ENCODE measurements at places on chromosomes 4 and X.

DNA sequence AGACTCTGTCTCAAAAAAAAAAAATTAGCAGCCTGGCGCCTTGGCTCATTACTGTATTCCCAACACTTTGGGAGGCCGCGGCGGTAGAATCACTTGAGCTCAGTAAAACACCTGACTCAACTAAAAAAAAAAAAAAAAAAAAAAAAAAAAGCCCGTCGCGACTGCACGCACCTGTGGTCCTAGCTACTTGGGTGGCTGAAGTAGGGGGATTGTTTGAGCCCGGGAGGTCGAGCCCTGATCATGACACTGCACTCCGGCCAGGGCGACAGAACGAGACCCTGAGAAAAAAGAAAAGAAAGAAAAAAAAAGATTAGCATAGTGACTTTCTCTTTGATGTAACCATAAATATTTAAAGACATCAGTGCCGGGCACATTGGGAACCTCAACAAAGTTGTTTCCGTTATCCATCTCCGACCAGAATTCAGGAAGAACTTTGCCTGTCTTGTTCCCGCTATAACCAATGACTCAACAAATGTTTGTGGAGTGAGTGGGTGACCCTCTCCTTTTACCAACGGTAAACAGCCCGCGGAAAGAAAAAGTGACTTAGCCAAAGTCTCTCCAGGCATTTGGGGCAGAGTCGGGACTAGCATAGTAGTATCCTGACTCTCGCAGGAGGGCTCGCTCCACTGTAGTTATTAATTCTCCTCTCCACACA lies 553 bp upstream of the MED28 start:
- no peak for DNase-seq

DNA sequence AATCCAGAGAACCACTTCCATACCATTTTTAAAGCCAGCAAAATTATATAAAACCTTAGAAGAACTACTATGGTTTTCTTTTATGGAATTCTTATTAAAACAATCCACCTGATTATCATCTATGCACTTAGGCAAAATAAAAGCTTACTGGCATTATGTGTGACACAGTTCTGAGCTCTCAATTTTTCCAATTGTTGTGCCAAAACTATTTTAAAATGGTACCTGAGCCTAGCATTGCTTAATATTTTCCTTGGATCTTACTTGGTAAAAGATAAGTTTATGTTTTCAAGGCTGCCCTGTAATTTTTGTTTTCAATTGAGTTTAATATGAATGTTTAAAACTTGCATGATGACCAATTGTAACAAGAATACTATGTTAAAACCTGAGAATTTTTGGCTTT lies 201.3 kb downstream of the MAD2L1 start:
- no peak for DNase-seq

GRCh38 chr4:6730603-6731317 lies 14.8 kb downstream of the BLOC1S4 start:
- DNase-seq: no peak

GRCh38 chr4:115505326-115505725 lies 391.9 kb upstream of the NDST4 start:
- no peak for DNase-seq

DNA sequence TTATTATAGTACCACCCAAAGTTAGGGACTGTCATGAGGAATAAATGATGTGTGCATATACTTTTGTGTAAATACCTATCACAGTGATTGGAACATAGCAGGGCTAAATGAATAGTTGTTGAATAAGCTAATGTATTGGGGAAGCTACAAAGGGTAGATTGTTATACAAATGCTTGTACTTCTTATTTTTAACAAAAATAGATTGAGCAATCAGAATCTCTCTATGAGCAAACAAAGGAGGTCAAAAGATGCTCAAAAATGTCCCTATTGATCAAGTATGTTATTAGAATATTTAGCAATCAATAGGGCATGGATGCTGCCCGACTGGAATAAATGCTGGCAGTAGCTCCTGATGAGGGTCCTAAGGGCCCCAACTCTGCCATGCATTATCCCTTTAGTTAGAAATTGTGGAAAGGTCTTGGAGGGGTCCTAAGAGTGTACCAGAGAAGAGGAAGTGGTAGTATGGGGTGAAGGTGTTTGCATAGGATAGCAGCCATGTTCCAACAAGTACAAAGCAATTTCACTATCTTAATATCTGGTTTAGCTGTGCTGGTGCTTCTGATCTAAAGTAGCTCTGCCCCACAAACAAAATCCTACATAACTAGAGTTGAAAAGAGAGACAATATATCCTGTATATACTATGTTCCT lies 33.1 kb upstream of the TAPT1 start:
- DNase-seq: no peak

All from activated CD8-positive, alpha-beta memory T cell treated with anti-CD3 and anti-CD28 coated beads for 1 hour (primary cell).